Dorsolateral prefrontal cortex (tissue), 122 donors: ENCODE measurements at places on chromosomes 6 and 20.

DNA sequence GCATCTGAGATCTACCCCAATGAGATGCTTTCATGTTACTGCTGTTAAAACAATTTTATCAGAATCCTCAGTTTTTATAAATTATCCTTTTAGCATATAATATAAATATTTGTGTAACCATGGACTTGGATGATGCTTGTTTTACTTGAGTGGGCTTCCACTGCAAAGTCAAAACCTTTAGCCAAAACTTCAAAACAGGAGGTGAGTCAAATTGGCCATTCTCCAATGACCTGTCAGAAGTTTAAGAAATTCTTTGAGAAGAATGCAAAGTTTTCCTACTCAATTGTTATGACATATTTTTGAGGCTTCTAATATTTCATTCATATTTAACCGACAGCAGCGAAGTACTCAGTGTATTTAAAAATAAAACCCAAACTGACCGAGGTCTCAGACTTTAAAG lies 507.9 kb downstream of the EYS start:
- DNase-seq: no peak

- DNase-seq: no peak
These were observed 1.4 kb upstream of the CDK19 start for GRCh38 chr6:110816677-110817076.

- no peak for DNase-seq
These were observed 4.1 kb upstream of the XKR7 start for GRCh38 chr20:31963889-31964288.

GRCh38 chr6:68506911-68507310 lies 128.2 kb upstream of the ADGRB3 start:
- no peak for DNase-seq

DNA sequence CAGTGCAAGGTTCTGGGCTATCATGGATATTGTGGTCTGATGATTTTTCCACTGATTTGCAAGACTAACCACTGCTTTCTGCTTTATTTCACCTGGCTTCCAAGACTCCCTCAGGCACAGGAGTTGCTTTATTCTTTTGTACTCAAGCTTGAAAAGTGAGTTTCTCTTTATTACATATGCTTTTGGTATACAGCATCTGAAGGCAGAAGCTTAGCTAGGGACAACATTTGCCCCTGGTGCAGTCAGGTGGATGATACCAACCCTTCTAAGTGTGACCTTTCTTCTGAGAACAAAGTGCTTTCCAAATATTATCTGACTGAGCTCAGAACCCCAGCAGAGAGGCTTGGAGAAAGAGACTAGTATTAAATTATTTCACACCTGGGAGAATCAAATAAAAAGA lies 94.0 kb upstream of the PHACTR1 start:
- DNase-seq: no peak
